ENCODE measurements at places on chromosomes 2 and 18. TPM values are rescaled to one million over a fixed set of nuclear protein-coding genes. Genes with fewer than 3 reads are reported as not detected.

The CHRNA1 gene
- total RNA-seq: not detected

The SERPINB2 gene
- 139 TPM for total RNA-seq

The CCBE1 gene
- 0.40 TPM for total RNA-seq

The WDFY1 gene
- total RNA-seq: 24.9 TPM

The G6PC2 gene
- total RNA-seq: not detected

The PLCL1 gene
- 0.20 TPM for total RNA-seq

The HOXD13 gene
- total RNA-seq: not detected

The ZNF516 gene
- total RNA-seq: 19.3 TPM

The SULT1C4 gene
- 0.32 TPM for total RNA-seq

The CNGA3 gene
- total RNA-seq: not detected

The DSEL gene
- total RNA-seq: 0.48 TPM

The ZDBF2 gene
- total RNA-seq: 5.6 TPM

All from esophagus mucosa (tissue), 1 donor.